ENCODE measurements at places on chromosomes 4 and X.

DNA sequence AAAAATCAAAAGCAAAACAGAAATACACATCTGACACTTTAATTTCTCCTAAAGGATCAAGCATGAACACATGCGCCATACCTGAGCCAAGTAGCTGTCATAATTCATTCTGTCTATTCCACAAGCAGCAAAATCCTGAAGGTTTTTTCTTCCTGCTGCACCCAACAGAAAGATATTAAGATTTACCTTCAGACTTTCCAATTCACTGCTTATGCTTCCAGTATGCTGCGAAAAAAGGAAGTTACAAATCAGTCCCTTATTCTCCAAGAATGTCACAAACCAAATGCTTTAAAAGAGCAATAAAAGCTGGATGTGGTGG, 29.2 kb upstream of the FGFBP2 start:
- DNase-seq: no peak

DNA sequence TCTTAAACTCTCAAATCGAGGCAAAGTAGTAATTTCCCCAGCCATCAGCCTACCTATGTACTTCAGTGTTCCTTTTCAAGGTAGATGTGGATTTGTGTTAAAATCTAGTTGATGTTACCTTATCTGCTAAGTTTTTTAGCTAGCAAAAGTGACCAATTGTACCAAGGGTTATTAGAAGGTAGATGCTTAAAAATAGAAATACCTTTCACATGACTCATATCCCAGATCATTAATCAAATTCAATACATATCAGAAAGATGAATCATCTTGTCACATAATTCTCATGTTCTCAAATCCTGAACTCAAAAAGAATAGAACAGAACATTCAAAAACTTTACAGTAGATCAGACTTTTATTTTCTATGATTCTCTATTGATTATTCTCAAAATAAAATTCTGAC, 3.5 kb downstream of the ENAM start:
- no peak for DNase-seq

DNA sequence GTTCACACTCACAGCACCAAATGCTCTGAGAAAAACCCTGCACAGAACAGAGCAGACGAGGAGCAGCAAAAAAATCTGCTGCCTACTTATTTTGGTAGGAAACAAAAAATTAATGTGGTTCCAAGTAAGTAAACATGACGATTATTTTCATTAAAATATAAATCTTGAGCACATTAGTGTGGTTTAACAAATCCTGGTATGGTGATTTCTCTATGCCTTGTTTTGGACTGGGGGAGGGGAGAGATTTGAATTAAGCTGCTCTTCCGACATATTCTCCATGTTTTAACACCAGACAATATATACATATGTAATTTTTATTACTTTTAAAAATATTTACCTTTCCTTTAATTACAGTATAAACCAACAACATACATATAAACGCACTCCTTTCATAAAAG, 1.8 kb downstream of the CAMK2D start:
- DNase-seq: no peak

GRCh38 chr4:113547487-113548042, 214.0 kb downstream of the CAMK2D start:
- DNase-seq: peak; percentile 88

GRCh38 chrX:40637687-40638086, 9.7 kb downstream of the CXorf38 start:
- DNase-seq: no peak

GRCh38 chr4:138259824-138260223, 17.7 kb upstream of the SLC7A11 start:
- DNase-seq: no peak

All from stimulated activated CD8-positive, alpha-beta memory T cell treated with anti-CD3 and anti-CD28 coated beads, Interleukin-7, amount 100 ng/mL, for 48 hours (primary cell).